Activated T-helper 1 cell treated with anti-CD3 and anti-CD28 coated beads, Interleukin-2, amount 50 U/mL, for 16 hours (primary cell): ENCODE measurements at places on chromosomes 5 and 9.
A peak's percentile ranks its signal among the peaks of the same experiment; 100 is the strongest.

- DNase-seq: no peak
Observed at GRCh38 chr9:116895961-116896360, 208.9 kb downstream of the TRIM32 start.

- no peak for DNase-seq
Observed at GRCh38 chr9:76213751-76214150, 180.5 kb downstream of the RFK start.

GRCh38 chr5:99037668-99038067 is 108.9 kb upstream of the CHD1 start:
- peak; percentile 17 for DNase-seq

DNA sequence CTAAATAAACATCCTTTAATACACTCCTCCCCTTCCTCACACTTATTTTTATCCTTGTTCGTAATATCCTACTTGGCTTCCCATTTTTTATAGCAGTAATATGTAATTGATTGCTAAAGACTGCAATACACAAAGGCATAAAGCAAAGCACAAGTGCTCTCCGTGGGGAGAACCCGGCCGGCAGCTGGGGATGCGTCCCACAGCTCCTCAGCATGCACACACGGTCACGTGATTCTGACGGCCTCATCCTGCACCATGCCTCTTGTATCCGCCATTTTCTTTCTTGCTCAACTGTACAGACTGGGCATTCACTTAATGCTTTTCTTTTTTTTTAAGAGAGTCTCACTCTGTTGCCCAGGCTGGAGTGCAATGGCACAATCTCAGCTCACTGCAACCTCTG is 2.8 kb downstream of the BRD3OS start:
- no peak for DNase-seq

DNA sequence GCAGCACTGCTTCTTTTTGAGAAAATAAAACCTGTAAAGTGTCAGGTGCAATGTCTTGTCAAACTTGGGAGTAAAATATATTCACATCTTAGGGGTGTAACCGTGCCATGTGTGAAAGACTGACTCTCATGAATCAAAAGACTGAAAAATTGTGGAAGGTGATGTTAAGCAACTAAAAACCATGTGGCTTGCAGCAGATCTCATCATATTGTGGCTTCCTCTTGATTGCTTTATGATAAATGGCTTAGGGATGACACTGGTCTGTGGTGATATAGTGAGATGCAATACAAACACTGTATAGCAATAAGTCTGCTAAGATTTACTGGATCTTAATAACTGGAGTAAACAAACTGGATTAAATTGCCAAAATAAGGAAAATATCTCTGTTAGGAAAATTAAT is 321.6 kb downstream of the EDIL3 start:
- DNase-seq: no peak

DNA sequence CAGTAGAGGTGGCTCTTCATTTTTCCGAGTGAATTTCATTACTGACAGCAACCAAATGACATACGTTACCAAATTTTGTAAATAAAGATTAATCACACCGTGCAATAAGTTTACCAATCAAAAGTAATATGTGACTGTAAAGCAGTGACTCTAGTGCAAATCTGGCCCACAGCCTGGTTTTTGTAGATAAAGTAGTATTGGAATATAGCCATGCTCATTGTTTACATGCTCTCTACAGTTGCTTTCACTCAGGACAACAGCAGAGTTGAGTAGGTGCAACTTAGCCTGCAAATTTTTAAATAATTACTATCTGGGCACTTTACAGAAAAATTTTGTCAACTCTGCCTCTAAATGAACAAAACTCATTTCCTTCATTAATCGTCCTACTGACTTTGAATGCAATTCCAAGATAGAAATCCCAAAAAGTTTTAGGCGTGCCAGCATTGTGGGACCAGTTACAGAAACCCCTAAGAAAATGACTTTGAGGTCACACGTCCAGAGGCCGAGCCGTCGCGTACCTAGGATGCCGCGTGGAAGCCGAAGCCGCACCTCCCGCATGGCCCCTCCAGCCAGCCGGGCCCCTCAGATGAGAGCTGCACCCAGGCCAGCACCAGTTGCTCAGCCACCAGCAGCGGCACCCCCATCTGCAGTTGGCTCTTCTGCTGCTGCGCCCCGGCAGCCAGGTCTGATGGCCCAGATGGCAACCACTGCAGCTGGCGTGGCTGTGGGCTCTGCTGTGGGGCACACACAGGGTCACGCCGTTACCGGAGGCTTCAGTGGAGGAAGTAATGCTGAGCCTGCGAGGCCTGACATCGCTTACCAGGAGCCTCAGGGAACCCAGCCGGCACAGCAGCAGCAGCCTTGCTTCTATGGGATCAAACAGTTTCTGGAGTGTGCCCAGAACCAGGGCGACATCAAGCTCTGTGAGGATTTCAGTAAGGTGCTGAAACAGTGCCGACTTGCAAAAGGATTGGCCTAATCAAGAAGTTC is 180.7 kb upstream of the TLE4 start:
- no peak for DNase-seq

DNA sequence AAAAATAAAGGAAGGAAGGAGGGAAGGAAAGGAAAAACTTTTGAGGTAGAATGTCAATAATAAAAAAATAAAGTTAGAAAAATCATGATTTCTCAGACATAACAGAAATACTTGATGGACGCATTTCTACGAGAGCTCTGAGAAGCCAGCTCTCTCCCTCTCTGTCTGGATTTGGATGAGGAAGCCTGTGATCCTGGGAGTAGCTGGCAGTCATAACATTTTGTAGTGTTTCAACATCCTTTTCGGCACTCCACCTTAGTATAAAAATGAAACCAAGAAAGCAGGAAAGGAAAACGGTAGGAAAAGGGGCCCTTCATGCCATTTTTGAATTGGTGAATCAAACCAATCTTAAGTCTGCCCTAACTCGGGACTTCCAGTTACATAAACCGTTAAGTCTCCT is 321.3 kb downstream of the EPB41L4A start:
- no peak for DNase-seq
